ENCODE measurements at places on chromosomes 6 and 20.

GRCh38 chr6:54813892-54814291 is 32.7 kb upstream of the FAM83B start:
- no peak for DNase-seq

- DNase-seq = no peak
Measured at GRCh38 chr6:33583591-33584155, 3.6 kb upstream of the BAK1 start.

DNA sequence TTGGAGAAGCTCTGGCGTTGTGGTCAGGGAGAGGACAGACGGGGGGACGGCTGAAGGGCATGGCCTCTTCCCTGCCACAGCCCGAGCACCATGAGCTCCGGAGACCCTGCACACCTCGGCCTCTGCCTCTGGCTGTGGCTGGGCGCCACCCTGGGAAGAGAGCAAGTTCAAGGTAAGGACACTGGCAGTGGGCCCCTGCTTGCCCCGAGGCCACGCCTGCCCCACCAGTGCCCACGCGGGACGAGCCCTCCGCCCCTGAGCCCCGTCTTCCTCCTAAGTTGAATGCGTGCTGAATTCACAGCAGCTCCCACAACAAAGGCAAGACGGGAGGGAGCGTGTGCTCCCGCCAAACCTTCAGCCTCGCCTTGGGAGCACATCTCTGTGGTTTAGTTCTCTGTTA is 2.0 kb downstream of the COL20A1 start:
- no peak for DNase-seq

DNA sequence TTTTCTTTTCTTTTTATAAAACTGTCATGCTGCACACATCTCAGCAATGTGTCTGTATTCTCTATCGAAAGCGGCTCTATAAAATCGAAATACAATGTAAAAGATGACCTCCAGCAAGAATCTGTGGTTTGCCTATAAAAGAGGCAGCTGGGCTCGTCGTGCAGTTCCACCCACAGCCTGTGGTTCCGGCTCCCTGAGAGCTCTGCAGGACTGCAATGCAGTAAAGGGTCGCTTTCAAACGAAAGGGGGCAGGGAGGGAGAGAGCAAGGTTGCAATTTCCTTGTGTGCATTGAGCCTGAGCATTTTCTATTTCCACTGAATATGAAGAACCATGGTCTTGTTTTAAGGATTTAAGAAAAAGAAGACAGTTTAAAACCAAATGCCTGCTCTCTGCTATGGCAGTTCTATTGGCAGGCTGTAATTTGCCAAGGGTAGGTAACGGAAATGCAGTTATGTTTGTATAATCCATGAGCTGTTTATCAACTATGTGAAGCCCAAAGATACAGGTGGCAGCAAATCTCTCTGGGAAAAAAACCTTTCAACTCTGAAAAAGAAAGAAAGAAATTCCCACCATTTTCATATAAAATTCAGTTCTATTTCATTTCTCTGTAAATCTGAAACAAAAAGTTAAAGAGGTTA is 236.5 kb downstream of the HACE1 start:
- DNase-seq = no peak

- DNase-seq = no peak
Measured at GRCh38 chr20:58604128-58604881, 46.8 kb upstream of the STX16 start.

GRCh38 chr20:42173440-42173839 is 555.3 kb upstream of the CHD6 start:
- DNase-seq = no peak

DNA sequence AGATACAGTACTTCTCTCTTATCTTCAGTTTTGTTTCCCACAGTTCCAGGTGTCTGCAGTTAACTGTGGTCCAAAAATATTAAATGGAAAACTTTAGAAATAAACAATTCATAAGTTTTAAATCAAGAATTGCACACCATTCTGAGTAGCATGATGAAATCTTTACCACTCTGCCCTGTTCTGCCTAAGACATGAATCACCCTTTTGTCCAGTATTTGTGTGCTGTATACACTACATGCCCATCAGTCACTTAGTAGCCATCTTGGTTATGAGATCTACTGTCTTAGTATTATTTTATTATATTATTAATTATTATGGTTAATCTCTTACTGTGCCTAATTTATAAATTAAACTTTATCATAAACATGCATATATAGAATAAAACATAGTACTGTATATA is 279.0 kb downstream of the OGFRL1 start:
- no peak for DNase-seq

DNA sequence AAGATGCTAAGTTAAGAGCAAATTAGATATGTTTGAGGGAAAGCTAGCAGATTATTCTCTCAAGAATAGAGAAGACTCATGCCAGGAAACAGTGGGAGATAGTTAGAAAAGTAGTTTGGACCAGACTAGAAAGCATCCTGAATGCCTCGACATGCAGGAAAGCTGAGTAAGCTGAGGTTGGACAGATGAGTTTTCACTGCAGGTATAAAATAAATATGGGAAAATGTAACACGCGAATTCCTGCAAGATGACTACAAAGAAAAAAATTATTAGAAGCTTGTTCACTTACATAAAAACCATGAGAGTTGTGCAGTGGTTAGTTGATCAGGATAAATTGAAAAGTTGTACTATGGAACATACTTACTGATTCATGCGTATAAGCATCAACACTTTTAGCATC is 484.2 kb upstream of the MANEA start:
- DNase-seq = no peak

DNA sequence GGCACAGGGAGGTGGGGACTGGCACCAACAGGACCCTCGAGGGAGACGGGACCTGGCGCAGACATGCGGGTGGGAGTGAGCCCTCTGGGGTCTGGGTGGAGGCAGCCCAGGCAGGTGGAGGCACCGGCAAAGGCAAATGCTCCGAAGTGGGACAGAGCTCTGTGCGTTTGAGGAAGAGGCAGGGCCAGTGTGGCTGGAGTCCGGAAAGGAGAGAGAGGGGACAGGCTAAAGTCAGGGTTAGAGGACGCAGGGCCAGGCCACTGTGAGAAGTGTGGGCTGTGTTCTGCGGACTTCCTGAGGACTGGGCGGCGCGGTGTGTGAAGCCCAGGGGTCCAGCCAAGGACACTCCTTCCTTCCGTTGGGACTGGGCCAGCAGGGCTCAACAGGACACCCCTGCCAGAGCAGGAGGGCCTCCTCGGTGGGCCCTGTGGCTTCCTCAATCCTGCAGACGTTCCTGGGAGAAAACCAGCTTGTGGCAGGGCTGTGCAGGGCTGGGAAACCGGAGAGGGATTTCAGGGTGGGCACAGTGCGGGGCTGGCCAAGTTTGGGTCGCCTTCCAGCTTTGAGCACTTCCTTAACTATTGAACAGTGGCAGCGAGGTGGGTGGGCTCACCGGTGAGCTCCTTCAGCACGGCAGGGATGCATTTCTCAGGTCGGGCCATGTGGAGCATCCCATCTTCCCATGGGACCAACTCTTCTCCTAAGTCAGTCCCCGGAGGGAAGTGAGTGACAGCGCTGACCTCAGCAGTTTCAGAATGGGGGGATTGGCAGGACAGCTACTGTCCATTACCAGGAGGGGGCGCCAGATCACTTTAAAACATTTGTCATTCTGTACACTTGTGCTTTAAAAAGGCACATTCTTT is 22.5 kb downstream of the MOCS3 start:
- no peak for DNase-seq

- no peak for DNase-seq
Measured at GRCh38 chr20:61193164-61193563, 58.9 kb upstream of the CDH4 start.

DNA sequence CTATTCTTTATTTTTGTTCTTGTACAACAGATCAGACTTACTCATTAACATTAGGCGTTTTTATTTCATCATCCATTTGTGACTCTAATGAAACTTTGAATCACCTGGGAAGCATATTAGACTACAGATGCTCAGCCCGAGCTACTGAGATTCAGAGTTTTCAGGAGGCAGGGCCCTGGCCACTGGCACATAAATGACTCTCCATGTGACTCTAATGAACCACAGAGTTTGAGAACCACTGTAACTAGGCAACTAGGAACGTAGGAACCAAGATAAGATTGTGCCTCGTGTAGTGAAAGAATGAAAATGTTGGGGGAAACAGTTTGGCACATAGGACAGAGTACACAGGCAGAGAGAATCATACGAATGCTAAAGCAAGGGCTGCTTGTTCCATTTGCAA is 405.9 kb upstream of the BTBD3 start:
- DNase-seq = no peak

- DNase-seq = no peak
Measured at GRCh38 chr20:38945012-38945411, 17.1 kb upstream of the DHX35 start.

GRCh38 chr20:58660855-58661597 is 9.9 kb downstream of the STX16 start:
- DNase-seq = no peak

DNA sequence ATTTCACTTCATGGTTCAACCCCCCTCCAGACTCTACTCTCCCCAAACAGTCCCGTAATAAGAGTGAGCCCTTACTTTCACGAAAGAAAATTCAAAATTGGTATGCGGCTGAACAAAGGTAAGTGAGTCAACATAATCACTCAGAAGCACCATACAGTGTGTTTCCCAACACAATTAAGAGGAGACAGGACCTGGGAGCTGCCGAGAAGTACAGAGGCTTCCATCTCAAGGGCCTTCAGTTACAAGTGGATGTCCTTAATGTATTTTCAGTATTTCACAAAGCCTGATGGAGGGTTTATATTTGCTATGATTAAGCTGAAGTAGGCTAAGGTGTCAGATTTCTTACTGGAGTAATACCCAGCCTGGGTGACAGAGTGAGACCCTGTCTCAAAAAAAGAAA is 51.1 kb downstream of the MYO6 start:
- no peak for DNase-seq

DNA sequence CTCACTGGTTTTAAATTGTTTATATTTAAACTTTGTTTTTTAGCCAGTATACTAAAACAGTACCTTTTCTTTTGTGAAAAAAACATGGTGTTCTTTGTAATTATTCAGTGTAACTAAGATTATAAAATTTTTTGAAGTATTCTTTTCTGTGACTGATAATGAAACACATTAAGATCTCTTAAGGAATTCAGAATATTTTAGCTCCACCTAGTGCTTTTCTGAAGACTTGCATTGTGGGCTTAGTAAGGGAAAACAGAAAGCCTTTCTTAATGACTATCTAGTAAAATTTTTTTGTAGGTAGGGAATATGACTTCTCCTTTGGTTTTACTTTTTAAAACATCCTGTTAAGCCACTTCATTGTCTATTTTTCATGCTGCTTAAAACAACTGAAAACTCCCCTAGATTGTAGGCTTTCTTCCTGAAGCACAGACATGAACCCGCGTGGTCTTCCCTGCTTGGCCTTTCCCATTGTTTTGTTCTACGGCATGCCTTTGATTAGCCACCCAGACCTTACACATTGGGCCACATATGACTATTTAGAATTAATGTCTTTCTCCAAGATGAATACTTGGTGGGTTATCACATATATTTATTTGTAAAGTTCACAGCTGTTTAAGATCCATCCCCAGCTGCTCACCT is 72.1 kb downstream of the AFDN start:
- DNase-seq = no peak

DNA sequence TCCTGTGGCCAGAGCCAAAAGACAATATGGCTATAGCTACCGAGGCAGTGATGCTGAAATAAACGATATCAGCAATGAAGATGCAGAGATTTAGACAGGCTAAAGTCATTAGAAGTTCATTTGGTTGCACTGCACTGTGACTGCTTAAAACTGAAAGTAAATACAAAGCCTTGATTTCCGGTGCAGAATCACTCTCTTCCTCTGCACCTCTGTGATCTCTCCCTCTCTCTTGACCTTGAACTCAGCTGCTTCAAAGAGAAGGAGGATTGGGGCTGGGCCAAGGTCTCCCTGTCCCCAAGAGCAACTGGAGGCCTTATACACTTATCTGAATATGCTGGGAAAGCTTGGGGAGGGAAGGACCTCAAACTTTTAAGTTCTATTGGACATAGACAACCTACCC is 34.6 kb upstream of the SPACA1 start:
- DNase-seq = no peak

- DNase-seq = no peak
Measured at GRCh38 chr6:134593887-134594286, 276.0 kb upstream of the SGK1 start.

DNA sequence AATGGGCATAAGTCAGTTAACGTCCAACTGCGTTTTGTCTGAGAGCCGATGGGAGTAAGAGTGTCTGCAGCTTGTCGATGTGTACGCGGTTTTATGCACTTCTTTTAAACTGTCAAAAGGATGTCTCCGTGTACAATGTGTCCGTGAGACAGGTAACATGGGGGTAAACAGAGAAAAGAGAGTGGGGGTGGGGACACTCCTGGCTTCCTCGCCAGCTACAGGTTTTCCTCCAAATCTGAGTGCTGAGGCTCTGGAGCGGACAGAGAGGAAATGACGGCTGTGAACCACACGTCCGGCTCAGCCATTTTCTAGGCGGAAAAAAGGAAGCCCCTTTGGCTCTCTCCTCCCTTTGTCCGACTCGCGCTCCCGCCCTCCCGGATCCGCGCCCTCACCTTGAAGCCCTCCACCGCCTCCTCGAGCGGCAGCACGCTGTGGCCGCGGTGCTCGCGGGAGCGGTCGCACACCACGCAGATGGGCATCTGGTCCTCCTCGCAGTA is 916 bp downstream of the TRIM27 start:
- no peak for DNase-seq

GRCh38 chr20:56626367-56627121 is 2.6 kb upstream of the TFAP2C start:
- DNase-seq = no peak

DNA sequence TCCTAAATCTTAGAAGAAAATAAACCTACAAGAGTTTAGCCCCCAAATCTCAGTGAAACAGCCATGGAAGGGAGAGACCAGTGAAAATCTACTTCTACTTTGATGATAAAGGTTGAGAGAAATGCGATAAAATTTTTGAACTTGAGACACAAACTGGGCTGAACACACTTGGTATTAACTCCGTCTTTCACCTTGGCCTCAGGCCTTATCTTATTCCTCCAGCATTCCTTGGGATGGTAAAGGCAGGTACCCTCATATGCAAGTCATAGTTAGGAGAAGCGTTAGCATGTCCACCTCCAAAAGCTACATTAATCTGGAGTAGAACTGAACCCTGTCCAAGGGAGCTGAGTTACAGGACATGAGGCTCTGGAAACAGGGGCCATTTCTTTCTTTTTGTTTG is 1.2 kb upstream of the SPTLC3 start:
- DNase-seq = no peak

DNA sequence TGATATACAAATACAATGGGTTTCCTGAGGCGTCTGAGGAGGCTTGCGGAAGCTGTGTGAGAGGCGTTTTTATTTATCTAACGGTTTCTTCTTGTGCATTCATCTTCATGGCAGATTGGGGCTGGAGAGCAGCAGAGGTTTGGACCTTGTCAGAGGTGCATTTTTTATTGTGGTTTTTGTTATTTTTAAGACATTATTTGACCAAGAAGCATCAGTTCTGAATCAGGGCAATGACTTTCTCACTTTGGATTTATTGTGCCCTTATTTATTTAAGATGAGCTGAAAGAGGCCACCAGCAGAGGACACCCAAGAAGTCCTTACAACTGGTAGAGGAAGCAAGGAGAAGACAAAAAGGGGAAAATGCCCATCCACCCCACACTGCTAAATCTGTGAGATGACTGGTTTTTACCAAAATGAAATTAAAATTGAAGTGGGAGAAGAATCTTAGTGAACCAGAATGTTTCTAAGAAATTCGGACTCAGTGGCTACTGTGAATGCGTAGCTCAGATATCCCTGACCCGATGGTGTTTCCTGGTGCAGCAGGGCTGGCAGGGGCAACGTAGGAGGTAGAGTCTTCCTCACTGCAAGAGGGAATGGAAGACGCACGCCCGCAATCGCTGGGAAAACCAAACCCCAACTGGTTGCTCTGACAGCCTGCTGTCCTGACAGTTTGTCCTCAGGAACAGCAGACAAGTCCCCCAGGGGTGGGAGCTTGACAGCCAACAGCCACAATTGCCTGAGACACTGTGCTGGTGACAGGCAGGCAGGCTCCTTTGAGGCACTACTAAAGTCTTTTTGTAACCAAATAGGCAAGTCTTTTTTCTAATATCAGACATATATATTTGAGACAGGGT is 14.2 kb downstream of the PRR18 start:
- DNase-seq = no peak

All from right renal pelvis (tissue), 4 donors.